SK-N-SH (cell line): ENCODE measurements at places on chromosomes 5 and 9.

GRCh38 chr9:121648799-121649198 is 2.6 kb upstream of the DAB2IP start:
- no peak for DNase-seq

DNA sequence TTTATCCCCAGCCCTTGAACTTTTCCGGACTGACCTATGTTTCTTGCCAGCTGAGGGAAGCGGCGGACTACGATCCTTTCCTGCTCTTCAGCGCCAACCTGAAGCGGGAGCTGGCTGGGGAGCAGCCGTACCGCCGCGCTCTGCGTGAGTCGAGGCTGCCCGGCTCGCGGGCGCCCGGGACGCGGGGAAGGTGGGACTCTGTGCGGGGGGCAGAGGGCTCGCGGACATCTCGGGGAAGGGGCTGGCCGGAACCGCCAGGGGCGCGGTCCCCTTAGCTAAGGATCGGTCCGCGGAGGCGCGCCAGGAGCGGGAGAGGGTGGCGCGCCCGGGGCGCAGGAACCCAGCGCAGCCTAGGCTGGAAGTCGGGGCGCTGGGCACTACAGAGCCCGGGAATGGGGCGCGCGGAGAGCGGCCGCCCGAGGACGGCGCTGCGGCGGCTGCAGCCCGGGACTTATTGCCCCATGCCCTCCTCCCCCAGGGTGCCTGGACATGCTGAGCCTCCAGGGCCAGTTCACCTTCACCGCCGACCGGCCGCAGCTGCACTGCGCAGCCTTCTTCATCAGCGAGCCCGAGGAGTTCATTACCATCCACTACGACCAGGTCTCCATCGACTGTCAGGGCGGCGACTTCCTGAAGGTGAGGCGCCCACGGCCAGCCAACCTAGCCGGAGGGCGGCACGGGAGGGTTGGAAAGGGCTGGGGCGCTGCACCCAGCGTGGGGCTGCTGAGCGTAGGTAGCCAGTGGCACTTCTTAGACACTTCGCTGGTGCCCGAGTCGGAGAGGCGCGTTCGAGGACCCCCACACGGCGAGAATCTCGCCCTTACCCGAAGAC is 922 bp downstream of the CRHBP start:
- peak; percentile 62 for DNase-seq

GRCh38 chr5:36696059-36696673 is 89.8 kb downstream of the SLC1A3 start:
- peak; percentile 59 for DNase-seq

DNA sequence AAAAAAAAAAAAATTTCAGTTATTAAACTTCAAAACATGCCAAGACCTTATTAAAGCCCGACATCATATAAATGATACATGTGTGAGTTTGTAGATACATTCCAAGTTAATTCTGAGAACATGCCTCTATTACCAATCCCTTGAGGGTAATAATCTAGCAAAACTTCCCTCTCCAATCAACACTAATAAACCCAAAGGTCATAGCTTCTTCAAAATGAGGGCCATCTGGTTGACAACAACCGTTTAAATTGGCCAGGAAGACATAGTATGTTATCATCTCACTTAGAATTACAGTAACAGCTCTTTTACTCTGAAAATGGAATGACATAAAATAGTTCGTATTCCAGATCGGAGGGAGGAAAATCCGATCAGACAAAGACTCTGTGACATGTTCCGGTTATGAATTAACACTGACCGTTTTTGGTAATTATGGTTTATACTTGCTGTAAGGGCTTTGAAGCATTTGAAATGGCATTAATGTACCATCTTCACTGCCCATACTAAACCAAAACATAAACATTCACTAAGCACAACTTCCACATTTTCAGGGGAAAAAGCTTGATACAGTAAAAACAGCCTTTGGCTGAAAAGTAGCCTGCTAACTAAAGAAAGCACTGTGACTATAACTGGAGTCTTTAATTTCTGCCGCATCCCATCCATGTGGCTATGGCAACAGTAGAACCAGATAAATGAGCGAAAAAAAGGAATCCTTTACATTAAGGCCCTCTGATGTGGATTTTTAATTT is 50.3 kb downstream of the ANKH start:
- DNase-seq, result no peak

- peak; percentile 12 for DNase-seq
These were observed 364.1 kb upstream of the SLC30A5 start for GRCh38 chr5:68729678-68730077.

- no peak for DNase-seq
These were observed 134.0 kb downstream of the ATPSCKMT start for GRCh38 chr5:10115669-10116068.

GRCh38 chr9:134065612-134066419 is 2.0 kb downstream of the BRD3 start:
- peak; percentile 76 for DNase-seq

- DNase-seq, result no peak
These were observed 6.4 kb upstream of the SNX30 start for GRCh38 chr9:112744177-112744576.

DNA sequence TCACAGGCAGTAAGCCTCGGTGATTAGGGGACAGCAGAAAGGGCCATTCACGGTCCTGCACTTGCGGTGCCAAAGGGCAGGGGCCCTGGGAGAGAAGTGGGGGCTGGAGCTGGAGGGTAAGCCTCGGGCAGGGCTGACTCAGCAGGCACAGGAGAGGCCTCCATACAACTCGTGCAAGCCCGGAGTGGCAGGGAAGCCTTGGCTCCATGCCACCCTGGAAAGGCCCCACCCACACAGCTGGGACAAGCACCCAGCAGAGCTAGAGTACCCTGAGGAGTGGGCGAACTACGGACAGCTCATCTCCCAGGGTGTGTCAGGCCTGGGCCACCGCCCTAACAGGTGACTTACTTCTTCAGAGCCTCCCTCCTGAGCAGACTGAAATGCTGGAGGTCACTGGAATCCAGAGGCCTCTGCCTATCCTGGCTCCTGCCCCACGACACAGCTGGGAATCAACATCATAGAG is 5.6 kb upstream of the CAMK2A start:
- DNase-seq, result no peak

- DNase-seq, result no peak
These were observed 38.6 kb downstream of the RANBP6 start for GRCh38 chr9:5976674-5977397.

DNA sequence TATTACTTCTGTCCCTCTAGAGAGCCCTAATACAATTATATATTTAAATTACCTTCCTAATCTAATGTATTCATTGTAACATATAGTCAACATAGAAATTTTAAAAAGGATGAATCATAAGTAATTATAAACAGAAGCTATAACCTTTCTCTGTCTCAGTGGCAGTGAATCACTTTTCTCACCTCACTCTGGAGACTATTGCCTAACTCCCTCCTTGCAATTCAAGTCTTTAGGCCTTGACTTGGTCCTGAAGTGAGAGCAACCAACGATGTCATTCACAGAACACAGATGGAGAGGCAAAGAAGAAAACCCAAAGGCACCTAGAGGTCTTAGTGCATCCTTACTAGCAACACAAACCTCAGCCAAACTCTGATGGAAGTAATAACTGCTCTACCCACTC is 133.3 kb upstream of the DPYSL3 start:
- no peak for DNase-seq

DNA sequence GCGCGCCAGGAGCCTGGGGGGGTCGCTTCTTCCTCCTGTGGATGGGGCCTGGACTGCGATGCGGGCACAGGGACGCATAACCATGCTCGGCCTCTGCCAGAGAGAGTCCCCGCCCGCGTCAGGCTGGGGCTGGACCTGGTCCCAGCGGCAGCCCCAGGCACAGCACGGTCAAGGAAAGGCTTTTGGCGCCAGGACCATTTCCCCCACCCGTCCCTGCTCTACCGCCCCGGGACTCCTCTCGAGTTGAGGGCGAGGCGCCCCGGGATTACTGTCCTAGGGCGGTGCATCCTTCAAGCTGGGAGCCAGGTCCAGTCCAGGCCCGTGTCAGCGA is 341 bp downstream of the MXD3 start:
- peak; percentile 71 for DNase-seq

DNA sequence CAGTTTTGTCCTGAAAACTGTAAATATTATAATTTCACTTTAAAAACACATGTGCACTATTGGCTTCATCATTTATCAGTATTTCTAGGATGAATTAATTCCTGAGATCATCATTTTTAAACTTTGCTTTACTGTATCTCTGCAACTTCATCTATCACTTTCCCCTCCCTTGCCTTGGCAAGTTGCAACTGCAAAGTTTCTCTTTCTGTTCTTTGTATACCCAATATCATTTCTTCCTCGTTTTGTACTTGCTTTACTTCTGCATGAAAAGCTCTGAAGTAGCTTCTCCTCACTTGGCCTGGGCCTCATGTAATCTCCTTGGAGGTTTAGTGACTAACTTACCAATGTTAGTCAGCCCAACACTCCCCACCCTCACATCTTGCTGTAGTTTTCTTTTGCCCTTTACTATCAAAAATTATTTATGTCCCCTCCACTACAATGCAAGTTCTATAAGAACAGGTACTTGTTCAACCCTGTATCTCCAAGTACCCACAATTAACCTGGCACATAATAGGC is 12.8 kb downstream of the C5orf63 start:
- no peak for DNase-seq

DNA sequence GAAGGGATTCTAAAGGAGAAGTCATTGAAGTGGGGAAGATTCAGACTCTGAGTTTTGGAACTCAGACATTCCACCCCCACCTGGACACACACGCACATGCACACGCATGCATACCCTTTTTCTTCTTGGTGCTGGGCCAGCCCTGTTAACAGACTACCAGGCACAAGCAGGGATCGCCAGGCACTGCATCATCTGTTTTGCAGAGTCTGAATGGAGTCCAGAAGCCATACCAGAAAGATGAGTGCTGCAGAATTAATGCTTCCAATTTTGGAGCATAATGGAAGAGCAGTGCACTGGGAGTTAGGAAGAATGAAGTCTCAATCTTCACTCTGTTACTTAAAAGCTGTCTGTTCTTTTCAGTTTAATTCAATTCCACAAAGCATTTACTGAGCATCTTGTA is 95.5 kb downstream of the PDE8B start:
- no peak for DNase-seq

GRCh38 chr5:79456890-79457583 is 56.9 kb downstream of the HOMER1 start:
- no peak for DNase-seq

GRCh38 chr5:60092671-60093422 is 199.3 kb upstream of the PDE4D start:
- no peak for DNase-seq

- DNase-seq, result no peak
These were observed 83.3 kb downstream of the ZNF608 start for GRCh38 chr5:124663101-124663506.

DNA sequence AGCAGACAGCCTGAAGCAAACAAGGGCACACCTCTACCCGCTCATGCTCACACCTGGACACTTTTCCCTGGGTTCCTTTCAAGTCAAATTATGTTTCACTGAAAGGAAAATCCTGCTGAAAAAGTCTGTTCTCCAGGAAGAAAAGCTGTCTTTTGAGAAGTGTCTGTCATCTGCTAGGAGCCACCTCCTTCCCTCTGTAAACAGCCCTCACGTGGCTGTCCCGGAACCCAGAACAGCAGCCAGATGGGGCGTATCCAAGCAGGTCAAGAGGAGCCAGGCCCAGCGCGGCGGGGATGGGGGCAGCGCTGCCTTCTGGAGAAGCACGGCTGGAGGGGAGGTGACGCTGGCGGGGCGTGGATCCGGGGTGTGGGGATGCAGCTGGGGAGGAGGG is at the start of gene PNPLA7:
PNPLA7 (minus strand) TSS at position 172 of the 391 bp plus-strand sequence. CDS start 205 bp downstream, outside the sequence.
- peak; percentile 86 for DNase-seq

- no peak for DNase-seq
These were observed 263.1 kb upstream of the RGMB start for GRCh38 chr5:98510143-98510985.

DNA sequence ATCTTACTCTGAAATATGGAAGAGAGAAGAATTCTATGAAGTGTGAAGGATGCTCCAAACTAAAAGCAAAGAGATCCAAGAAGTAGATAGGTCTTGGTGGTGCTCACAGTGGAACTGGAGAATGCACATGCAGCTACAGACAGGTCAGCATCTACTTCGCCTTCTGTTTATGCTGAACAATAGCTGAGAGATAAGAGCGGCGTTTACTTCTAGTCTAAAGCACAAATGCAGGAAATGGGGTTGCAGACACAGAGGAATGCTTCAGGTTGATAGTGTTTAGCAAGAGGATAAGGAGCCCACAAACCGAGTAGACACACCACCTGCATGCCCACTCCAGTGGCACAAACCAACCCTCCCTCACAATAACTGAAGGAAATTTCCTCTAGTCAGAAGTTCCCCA is 180.0 kb upstream of the RGMB start:
- DNase-seq, result no peak

DNA sequence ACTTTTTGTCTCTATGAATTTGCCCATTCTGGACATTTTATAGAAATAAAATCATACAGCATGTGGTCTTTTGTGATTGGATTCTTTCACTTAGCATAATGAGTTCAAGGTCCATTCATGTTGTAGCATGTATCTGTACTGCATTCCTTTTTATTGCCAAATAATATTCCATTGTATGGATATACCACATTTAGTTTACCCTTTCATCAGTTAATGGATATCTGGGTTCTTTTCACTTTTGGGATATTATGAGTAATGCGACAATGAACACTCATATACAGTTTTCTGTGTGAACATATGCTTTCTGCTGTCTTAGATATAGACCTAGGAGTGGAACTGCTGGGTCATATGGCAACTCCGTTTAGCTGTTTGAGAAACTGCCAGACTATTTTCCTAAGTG is 41.3 kb upstream of the MAST4 start:
- DNase-seq, result no peak

DNA sequence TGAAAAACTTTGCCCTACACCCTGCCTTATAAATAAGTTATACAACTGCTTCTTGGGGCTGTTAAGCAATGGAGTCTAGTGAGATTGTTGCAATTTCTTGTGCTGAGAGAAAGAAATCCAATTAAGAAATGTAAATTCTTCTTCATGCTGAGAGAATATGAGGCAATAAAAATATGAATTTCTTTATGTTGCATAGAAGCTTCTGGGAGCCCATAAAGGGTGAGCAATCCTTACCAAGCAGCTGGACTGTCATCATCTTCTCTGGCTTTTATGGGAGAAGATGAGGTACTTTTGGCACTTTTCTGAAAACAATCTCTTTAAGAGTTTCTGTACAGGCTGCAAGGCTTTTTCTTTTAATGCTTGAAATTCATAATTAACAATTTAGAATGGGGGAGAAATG is 204.3 kb downstream of the DMRTA1 start:
- no peak for DNase-seq

- no peak for DNase-seq
These were observed 619.0 kb downstream of the CDH18 start for GRCh38 chr5:19369048-19369447.

DNA sequence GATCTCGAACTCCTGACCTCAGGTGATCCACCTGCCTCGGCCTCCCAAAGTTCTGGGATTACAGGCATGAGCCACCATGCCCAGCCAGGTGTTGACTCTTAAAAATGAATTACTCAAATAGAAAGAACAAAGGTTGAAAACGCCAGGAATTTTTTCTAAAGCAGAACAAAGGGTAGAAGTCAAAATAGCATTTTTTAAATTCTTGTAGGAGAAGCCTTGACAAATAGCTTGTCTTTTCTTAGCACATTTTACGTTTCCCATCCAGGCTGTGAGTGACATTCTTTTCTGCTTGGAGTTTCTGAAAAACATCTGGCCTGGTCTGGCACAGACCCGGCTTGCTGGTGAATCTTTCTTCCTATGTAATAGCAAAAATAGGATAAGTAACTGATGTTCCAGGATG is 169.4 kb upstream of the ZNF462 start:
- no peak for DNase-seq

- DNase-seq, result peak; percentile 87
These were observed 23.1 kb upstream of the SPTLC1 start for GRCh38 chr9:92138157-92138959.
